ENCODE measurements at places on chromosomes 16 and 17.

DNA sequence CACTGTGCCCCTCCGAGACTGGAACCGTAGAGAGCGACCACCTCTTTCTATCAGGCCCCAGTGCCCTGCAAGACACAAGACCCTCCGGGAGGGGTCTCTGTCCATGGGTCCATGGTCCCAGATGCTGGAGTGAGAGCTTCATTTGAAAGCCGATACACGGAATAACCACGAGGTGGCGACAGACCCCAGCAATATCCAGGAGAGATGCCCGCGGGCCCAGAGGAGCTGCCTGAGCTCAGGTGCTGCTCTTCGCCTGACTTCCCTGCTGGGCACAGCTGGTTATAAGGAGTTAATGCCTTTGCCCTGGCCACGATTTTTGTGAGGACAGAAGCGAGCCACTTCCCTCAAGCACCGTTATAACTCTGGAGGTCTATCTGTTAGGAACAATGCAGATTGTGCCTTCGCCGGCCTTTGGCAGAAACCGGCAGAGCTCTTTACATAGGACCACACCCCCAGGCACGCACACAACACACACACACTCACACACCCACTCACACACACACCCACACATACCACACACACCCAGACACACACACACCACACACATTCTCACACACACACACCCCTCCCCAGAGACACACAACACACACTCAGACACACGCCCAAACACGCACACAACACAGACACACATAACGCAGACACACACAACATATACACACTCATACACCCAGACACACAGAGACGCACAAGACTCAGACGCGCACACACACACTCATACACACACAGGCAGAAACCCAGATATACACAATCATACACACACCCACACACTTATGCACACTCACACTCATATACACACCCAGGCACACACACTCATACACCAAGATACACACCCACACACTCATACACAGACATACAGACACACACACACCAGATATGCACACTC, 436.4 kb downstream of the SOX9 start:
- no peak for DNase-seq

- DNase-seq, result no peak
Observed at GRCh38 chr16:55498101-55498500, 10.8 kb upstream of the LPCAT2 start.

GRCh38 chr17:74838274-74838673, 21.4 kb downstream of the GRIN2C start:
- no peak for DNase-seq

DNA sequence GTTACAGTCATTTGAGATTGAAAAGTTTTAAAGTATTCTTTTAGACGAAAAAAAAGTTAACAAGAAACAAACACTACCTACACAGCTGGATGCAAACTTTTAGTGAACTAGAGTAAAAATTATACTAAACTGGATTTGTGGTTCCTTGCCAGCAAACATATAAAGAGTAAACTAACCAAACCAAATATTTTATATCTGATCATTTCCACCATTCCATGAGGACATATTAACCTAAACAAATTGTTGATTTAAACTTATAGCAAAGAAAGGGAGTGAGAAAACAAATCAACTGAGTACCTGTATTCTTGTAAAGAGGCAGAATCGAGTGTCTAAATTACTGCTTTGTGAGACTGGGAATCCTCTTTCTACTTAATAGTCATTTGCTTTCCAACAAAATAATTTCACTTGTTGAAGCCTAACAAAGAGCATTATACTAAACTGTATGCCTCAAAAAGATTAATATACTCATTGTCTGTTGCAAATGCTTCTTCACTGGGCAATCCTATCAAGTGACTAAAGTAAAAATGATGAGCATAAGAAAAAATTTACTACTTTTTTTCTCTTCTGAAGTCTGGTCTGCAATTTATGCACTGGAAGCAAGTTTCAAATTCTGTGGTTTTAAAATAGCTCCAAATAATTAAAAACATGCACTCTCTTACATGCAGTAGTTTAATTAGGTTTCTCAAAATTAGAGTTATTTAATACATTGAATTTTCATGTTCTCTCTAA, 37.5 kb downstream of the AKAP10 start:
- DNase-seq, result no peak

- peak; percentile 77 for DNase-seq
Observed at GRCh38 chr17:70168044-70168976, 1.0 kb upstream of the KCNJ2 start.

GRCh38 chr16:73143576-73144422, 95.9 kb upstream of the ZFHX3 start:
- DNase-seq, result no peak
